ENCODE measurements at places on chromosomes 1 and 21.

DNA sequence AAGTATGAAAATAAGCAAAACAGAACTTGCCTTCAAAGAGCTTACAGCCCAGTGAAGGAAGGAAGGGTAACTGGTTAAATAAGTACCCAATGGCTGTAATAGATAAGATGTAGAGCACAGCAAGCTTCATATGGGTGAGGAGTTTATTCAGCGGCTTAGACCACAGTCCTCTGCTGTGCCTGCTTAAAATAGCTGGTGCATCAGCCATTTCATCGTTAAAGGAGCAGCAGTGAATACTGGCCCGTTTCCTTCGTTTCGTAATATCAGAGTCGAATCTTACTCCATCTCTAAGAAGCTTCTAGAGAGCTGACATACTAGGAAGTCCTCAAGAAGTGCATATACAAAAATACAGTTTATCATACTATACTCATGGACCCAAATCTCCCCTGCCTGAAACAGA is 286.5 kb downstream of the NFIA start:
- no peak for DNase-seq

GRCh38 chr21:21682172-21682571 is 684.0 kb downstream of the NCAM2 start:
- DNase-seq: no peak

DNA sequence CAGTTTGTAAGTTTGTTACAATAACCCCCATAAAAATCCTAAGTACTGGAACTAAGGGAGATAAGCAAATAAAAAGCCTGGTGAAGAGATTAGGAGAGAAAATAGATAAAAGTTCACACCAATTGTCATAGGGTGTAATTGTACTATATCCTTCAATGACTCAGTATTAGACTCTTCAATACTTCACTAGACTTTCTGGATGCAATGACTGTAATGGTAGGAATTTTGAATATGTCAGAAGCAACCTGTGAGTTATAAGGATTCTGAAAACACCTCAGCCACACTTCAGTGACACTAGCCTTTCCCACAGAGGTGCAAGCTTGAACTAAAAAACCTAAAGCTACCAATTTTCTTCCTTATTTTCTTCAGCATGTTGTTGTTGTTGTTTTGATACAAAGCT is 147.9 kb downstream of the PTGER3 start:
- DNase-seq: no peak

DNA sequence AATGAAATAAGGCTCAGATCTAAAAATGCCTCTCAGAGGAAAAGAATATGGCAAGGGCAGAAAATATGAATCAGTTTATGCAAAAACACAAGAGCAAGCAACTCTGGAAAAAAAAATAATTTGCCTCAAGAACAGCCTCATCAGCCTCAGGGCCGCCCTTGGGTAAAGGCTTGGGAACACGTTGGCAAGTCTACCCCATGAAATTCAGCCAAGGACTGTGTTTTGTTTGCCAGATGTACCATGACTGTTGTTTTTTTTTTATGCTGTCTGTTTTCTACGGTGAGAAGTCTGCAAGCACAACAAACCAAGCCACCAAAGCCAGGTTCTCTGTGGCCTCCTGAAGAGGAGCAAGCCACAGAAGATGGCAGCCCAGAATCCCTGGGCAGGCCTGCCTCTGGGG is 18.0 kb downstream of the HHIPL2 start:
- DNase-seq: no peak

- no peak for DNase-seq
Observed at GRCh38 chr1:22398656-22399420, 52.8 kb upstream of the ZBTB40 start.

GRCh38 chr1:111731956-111732355 is 7.2 kb downstream of the INKA2 start:
- DNase-seq: no peak

DNA sequence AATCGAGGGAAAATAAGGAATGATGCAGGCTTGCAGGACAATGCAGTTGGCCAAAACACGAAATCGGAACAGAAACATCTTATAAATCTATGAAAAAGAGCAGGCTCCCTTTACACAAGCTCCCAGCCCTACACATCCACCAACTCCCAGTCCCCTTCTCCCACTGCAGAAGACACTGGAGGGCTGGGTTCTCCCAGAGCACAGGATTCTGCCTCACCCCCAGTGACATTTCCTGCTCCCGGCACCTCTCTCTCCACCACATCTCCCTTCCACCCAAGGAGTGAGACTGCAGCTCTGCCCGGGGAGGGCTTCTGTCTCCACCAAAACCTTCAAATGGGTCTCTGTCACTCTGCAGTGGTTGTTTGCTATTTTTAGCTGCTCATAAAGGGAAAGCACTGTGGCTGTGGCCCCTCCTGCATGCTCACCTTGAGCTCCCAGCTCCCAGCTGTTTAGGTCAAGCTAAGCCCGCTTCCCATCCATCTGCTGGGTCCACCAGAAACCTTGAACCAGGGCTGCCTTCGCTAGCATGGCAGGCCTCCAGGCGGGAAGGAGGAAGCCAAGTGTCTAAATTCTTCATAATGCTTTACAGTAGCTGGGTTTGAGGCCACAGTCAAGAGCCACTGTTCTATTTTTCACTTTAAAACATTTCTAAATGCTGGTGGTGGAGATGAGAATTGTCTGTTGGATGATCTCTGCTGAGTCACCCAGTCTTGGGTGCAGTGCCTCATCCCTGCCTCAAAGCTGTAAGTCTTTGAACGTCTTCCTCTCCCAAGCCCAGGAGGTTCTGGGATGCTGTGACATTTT is 3.3 kb upstream of the C2CD2 start:
- no peak for DNase-seq

DNA sequence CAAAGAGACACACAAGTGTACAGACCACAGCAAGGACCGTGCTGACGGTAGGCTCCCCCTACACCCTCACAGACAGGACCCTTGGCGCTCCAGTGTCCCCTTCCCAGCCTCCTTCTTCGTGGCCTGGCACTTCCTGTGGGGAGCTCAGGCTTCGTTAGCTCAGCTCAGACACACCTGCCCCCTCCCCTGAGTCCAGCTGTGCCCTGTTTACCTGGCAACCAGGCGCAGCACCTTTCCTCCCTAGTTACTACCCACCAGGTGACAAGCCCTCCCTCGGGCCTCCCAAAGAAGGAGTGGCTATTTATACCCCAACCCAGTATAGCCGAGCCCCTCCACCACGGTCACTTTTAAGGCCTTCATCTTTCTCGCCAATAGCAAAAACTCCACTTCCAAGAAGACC is 4.7 kb downstream of the CELF3 start:
- DNase-seq: no peak

DNA sequence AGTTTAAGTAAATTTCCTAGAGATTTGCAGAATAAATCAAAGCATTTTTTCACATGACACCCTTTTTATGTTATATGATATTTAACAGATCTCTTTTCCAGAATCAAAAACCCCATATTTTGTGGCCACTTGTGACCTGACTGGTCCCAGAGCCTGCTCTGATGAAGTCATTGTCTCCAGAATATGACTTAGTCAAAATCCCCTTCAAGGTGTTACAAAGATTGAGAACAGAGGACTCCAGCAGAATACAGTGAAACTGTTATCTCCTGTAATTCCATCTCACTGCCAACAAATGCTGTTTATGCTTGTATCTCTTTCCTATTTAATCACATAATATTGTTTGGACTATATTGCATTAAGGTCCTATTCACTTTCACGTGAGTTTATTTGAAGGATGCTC is 25.6 kb downstream of the RGS1 start:
- DNase-seq: no peak

- DNase-seq: no peak
Observed at GRCh38 chr1:39635205-39635870, 4.1 kb downstream of the HEYL start.

GRCh38 chr1:18703041-18703621 is 72.5 kb downstream of the PAX7 start:
- no peak for DNase-seq

DNA sequence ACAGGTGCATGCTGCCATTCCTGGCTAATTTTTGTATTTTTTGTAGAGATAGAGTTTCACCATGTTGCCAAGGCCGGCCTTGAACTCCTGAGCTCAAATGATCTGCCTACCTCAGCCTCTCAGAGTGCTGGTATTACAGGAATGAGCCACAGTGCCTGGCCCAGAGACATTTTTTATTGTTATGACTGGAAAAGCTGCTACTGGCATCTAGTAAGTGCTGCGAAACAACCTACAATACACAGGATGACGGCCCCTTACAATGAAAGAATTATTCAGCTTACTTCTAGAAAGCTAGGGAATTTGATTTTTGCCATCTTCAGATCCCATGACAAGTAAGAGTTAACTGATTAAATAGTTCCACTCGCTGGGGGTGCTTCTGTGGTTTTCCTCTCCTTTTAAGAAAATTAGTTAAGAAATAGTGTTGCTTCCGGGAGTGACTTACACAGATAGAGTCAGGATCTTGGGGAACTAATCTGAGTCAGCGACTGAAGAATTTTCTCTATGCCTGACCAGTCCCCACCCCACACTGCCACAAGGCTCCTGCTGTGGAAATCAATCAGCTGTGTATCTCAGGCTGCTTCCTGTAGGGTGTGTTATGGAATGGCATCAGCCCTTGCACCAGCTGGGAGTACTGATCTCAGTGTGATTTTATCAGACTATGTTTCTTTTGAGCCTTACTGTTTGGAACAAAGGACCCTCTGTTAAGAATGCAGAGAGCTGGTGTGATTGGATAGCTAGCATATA is 93.0 kb upstream of the BMP8A start:
- DNase-seq: no peak

- no peak for DNase-seq
Observed at GRCh38 chr1:56446531-56447098, 132.7 kb downstream of the PLPP3 start.

- DNase-seq: no peak
Observed at GRCh38 chr1:68558321-68559026, 61.6 kb upstream of the DEPDC1 start.

- no peak for DNase-seq
Observed at GRCh38 chr1:200602632-200603031, 17.9 kb downstream of the KIF14 start.

GRCh38 chr1:159897962-159898361 is 2.0 kb downstream of the CFAP45 start:
- no peak for DNase-seq

- no peak for DNase-seq
Observed at GRCh38 chr1:18612073-18612472, 18.6 kb upstream of the PAX7 start.

DNA sequence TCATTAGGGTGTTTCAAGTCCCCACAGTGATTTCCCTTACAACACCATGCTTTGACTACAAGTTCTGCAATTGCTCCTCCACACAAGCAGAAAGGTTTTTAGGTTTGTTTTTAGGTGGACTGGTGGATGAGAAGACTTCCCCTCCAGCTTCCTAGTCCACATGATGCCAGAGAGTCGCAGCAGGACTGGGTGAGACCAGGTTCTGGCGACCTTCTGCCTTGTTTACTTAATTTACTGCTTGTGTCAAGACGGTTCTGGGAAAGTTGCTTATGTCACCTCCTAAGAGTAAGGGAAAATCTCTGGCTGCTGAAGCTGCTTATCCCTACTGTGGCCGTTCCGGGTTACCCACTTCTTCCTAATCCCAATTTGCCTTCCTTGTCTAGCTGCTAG is 76.4 kb downstream of the GLUL start:
- no peak for DNase-seq

DNA sequence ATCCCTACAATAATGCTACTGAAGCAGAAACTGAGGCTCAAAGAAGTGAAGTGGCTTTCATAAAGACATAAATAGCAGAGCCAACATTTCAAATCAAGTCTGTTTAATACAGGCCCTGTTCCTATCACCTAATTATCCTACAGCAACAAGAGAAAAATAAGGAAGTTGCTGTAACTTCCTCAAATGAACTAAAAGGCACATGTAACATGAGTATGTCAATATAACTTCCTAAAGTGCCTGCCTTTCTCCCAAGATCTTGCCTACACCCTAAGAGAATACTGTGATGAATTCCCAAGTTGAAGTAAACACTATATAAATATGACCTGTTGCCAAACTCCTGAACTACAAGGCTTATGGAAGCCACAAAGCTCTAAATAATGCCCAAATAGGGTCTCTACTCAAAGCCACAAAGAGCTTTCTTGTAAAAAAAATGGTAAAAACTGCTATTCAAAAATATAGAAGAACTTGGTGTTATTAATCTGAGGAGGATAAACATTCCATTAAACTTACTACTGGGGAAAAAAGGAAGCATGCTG is 8.6 kb downstream of the BEND5 start:
- DNase-seq: no peak

- no peak for DNase-seq
Observed at GRCh38 chr1:154533952-154534844, 24.3 kb downstream of the UBE2Q1 start.

- DNase-seq: no peak
Observed at GRCh38 chr1:150259758-150260669, 2.4 kb downstream of the CA14 start.

DNA sequence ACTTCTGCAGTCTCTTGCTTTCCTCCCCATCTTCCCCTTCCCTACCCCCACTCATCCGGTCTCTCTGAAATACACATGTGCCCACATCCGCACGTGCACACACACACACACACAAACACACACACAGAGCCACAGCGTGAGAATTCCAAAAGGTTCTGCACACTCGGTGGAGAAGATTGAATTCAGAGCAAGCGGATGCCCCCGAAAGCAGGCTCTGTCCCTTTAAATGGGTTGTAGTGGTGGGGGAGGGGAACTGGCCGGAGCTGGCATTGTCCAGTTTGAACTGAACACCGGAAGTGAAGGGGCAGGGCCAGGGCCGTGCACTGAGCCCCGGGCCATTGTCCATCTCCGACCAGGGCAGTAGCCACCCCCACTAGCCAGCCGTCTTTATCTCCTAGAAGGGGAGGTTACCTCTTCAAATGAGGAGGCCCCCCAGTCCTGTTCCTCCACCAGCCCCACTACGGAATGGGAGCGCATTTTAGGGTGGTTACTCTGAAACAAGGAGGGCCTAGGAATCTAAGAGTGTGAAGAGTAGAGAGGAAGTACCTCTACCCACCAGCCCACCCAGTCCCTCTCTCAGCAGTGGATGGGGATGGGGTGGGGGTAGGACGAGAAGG is 1.3 kb upstream of the LIN28A start:
- no peak for DNase-seq

DNA sequence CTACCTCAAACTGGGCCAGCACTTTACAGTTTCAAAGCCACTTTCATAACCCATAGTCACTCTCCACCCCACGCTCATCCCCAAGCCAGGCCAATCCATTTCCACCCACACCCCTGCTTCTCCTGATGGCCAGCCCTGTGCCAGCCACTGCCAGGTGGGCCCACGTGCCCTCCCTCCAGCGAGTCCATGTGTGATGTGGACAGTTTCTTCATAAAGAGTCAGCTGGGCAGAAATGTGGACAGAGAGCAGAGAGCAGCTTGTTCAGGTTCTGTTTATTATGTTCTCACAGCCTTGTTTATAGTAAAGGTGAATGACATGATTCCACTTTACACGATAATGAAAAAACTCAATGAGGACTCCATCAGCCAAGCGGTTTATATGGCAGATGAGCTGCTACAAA is 37.4 kb upstream of the RGS16 start:
- DNase-seq: no peak

DNA sequence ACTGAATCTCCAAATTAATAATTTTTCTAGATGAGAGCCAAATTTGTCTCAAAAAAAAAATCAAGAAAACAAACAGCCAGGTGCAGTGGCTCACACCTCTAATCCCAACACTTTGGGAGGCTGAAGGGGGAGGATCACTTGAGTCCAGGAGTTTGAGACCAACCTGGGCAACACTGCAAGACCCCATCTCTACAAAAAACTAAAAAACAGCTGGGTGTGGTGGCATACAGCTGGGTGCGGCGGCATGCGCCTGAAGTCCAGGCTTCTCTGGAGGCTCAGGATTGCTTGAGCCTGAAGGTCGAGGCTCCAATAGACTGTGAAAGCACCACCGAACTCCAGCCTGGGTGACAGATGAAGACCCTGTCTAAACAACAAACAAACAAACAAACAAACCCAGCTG is 14.0 kb downstream of the ACBD3 start:
- DNase-seq: no peak

All from stimulated activated CD4-positive, alpha-beta T cell treated with anti-CD3 and anti-CD28 coated beads, Interleukin-1b, Interleukin-23, amount 100 ng/mL, for 1 hour (primary cell).